ENCODE measurements at places on chromosomes 3 and 15. TPM values are rescaled to one million over a fixed set of nuclear protein-coding genes. Genes with fewer than 3 reads are reported as not detected.
A peak's percentile ranks its signal among the peaks of the same experiment; 100 is the strongest.

Gene C3orf85
- not detected for total RNA-seq

- H3K4me1 ChIP-seq, result peaks cover 3% of the 10 kb centered on the region
- no peak for DNase-seq
- no peaks in the 10 kb centered on the region for H3K36me3 ChIP-seq
- H3K27ac ChIP-seq, result no peak overlapping the region
Observed at GRCh38 chr15:66907826-66908743, 157.3 kb upstream of the SMAD3 start.

GRCh38 chr3:178826435-178827123 is 245.0 kb downstream of the ZMAT3 start:
- peaks cover 4% of the 10 kb centered on the region for H3K4me1 ChIP-seq
- DNase-seq, result no peak
- no peaks in the 10 kb centered on the region for H3K36me3 ChIP-seq
- no peak overlapping the region for H3K27ac ChIP-seq
- no peaks in the 10 kb centered on the region for H3K27me3 ChIP-seq
- H3K4me3 ChIP-seq, result no peak overlapping the region

Gene BHLHE40
- 2.2 TPM for total RNA-seq

DNA sequence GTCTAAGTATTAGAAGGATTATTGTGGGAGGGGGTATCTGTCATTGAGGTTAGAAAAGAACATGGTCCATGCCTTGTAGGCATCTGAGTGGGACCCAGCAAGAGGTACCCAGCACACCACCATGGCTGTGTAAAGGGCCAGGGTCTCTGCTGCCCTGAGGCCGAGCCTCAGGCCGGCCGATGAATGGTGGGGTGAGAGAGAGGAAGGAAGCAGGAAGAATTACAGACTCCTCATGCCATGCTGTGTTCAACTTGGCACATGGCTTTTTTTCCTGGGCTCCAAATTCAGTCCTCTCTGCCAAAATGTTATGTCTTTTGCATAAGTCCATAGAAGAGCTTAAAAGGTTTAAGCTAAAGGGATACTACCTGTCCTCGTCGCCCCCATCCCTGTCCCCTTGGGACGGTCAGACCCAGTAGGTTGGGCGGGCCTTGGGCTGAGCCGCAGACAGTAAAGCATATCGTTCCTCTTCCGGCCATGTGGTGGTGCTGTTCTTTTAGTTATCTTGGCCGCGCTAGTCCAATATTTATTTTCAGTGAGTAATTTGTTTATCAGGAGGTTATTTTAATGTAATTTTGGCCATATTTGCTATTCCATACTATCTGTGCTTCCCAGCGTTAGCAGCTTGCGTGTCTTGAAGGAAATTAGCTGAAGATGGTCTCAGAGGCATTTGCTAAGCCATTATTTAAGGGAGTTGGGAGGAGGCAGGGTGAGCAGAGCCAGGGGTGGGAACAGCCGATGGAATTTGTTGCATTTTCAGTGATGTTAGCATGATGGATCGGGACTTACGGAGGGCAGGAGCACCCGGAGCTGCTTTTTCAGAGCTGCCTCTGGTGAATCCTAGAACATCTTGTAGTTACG is 152.4 kb downstream of the AGBL1 start:
- no peaks in the 10 kb centered on the region for H3K36me3 ChIP-seq
- no peak overlapping the region for H3K4me3 ChIP-seq
- DNase-seq, result peak; percentile 66
- H3K27ac ChIP-seq, result no peak overlapping the region
- H3K4me1 ChIP-seq, result peaks cover 13% of the 10 kb centered on the region
- no peaks in the 10 kb centered on the region for H3K27me3 ChIP-seq

Gene GOLGA8G
- total RNA-seq, result not detected

Gene SELENOK
- 32.5 TPM for total RNA-seq

DNA sequence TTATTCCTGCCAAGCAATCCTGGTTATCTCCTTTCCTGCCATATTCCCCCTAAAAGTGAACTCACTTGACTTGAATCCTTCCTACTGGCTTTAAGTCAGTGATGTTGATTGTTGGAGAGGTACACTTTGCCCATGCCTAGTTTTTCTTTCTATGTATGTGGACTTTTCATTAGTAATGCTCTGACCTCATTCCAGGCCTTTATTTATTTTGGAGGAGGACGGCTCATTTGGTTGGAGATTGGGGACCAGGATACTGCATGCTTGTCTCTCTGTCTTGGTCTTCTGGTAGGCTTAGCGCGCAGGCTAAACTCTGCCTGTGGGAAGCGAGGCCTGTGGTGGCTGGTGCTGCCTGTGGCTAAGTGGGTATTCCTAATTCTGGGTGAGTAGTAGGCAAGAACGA is 29.1 kb upstream of the MTMR10 start:
- no peak overlapping the region for H3K27ac ChIP-seq
- no peaks in the 10 kb centered on the region for H3K36me3 ChIP-seq
- H3K27me3 ChIP-seq, result no peaks in the 10 kb centered on the region
- no peak for DNase-seq
- H3K4me3 ChIP-seq, result no peak overlapping the region
